Stimulated activated CD4-positive, alpha-beta T cell treated with anti-CD3 and anti-CD28 coated beads, Interleukin-4, amount 100 ng/mL, for 4 hours (primary cell): ENCODE measurements at places on chromosomes 12 and 14.
A peak's percentile ranks its signal among the peaks of the same experiment; 100 is the strongest.

GRCh38 chr12:68119724-68120211, 39.8 kb downstream of the IFNG start:
- DNase-seq, result peak; percentile 27

GRCh38 chr12:6373022-6373787, 2.2 kb downstream of the SCNN1A start:
- DNase-seq, result no peak

DNA sequence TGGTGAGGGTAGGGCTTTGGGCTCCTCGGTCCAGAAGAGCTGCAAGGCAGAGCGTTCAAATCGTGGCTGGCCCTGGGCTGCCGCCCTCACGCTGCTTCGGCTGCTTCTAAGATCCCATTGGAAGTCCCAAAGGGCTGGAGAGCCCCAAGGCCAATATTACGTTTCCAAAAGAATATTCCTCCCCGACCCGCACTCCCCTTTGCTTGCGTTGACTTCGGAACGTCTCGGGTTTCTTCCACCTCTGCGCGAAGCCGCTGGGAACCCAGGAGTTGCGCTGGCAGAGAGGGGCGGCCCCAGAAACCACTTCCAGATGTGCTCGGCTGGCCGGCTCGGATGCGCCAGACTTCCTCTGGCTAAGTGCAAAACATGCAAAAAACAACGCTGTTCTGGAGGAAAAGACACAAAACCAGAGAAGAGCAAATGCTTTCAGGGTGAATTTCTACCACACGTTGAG, at the start of gene GLT8D2:
Gene GLT8D2, minus strand, starts transcription at position 285 of the 454 bp plus-strand sequence. CDS start 30,539 bp downstream, outside the sequence.
- DNase-seq, result no peak

DNA sequence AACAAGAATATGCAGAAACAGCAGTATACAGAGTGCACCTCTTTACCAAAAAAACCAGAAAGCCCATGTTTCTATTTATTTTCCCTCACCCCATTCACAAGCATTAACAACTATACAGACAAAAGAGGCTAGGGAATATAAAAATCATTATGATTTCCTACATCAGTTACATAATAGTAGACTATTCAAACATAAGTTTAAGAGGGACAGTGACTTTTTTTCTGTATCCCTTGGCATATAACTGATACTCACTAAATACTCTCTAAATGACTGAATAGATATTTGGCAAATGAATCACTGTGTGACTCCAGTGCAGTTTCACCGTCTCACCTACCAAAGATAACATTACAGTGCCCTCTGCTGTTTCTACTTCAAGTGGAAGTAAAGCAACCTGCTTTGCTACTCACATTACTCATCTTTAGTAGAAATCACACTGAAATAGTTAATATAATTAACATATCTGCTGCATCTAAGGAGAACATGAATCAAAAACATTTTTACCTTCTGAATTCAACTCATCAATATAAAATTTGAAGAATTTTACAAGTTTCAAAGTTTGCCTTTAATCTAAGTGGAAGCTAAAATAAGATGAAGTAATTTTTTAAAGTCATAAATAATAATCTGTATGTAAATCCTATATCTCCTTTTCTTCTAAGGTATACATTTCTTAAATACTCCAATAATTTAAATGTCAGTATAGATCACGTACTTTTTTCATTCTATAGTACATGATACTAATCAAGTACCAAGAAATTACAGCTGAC, 103.8 kb downstream of the OSBPL8 start:
- DNase-seq, result peak; percentile 19

DNA sequence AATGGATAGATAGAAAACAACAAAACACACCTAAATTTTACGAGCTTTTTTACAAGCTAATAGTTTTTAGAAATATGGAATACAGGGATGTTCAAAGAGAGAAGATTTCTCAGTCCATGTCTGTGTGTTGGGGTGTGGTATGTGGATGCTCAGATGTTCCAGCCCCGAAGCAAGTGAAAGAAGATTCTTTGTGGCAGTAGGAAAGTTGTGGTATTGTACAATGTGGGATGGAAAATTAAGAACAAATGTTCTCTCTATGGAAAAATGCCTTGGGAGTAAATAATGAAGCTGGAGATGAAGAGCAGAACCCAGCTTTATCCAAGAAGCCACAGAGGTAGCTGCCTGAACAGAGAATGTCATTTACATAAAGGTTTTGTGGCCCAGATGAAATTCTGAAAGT, 150.3 kb upstream of the PRKD1 start:
- no peak for DNase-seq

- no peak for DNase-seq
Measured at GRCh38 chr12:98228683-98229539, 286.5 kb upstream of the TMPO start.

- no peak for DNase-seq
Measured at GRCh38 chr12:72511906-72512305, 239.7 kb downstream of the TRHDE start.

DNA sequence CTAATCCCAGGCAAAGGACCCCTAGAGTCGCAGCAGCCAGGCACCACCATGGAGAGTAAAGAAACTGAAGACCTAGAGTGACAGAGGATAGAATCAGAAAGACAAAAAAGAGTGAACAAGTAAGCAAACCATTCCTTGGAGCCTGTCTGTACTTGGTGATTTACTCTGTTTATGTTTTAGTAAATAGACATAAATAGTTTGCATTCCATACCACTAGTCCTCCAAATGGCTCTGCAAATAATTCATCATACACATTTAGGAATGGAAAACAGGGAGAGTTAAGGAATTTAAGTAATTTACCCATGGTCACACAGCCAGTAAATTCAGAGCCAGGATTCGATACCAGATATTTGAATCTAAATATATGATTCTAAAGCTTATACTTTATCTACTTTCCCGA, 2.8 kb downstream of the OLR1 start:
- no peak for DNase-seq

DNA sequence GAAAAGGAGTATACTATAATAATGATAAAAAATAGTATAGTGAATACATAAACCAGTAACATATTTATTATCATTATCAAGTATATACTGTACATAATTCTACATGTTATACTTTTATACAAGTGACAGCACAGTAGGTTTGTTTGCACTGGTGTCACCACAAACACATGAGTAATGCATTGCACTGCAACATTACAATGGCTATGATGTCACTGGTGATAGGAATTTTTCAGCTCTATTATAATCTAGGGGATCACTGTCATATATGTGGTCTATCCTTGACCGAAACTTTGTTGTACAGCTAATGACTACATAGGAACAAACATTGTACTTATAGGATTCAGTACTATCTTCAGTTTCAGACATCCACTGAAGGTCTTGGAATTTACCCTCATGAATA, 165.8 kb upstream of the SYT1 start:
- no peak for DNase-seq

- peak; percentile 23 for DNase-seq
Measured at GRCh38 chr12:124456652-124457152, 110.7 kb downstream of the NCOR2 start.

DNA sequence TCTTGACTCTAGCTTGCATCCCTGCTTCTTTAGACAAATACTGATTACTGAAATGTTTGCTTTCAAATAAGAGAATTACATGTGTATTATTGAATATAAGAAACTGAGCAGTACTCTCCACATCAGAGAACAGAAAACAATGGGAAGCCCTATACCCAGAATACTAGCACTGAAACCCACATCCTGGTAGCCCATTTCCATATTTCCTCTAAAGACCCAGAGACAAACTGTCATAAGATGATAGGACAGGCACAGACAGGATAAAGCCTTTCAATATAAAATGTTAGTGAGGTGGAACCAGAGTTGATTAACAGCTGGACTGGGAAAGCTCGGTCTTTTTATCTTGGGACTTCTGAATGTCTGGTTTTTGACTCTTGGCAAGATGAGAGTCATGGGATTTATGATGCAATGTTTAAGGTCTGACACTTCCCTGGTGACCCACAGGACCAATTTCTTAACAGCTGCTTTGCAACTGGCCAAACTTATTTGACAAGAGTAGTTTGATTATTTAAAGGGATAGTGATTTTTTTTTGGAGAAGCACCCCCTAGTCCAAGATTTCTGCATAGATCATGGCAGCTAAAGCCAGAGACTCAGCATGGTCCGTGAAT, 166.9 kb upstream of the ATXN7L3B start:
- DNase-seq, result no peak

GRCh38 chr14:50740856-50741255, 72.8 kb upstream of the SAV1 start:
- no peak for DNase-seq

DNA sequence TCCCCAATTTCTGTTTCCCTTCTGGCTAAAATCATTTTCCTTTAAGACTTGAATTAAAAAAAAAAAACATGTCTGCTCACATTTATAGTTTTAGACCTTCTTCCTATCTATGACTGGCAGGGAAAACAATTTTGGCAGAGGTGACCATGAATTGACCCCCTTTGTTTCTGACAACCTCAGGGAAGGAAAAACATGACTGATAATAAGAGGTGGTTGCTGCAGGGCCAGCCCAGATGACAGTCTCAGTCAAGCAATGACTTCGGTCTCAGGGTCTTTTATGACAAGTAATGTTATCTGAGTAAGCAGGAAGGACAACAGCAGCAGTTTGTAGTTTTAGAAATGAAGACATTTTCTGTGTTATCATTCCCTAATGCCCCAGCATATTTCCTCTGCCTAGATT, 430.9 kb downstream of the LRIG3 start:
- no peak for DNase-seq

- DNase-seq, result no peak
Measured at GRCh38 chr12:68376901-68377300, 44.7 kb upstream of the MDM1 start.
